ENCODE measurements at places on chromosomes 6 and 20.

- DNase-seq = no peak
Measured at GRCh38 chr6:41332842-41333736, 2.3 kb upstream of the NCR2 start.

GRCh38 chr20:3740615-3741301, 8.3 kb downstream of the HSPA12B start:
- DNase-seq = no peak

DNA sequence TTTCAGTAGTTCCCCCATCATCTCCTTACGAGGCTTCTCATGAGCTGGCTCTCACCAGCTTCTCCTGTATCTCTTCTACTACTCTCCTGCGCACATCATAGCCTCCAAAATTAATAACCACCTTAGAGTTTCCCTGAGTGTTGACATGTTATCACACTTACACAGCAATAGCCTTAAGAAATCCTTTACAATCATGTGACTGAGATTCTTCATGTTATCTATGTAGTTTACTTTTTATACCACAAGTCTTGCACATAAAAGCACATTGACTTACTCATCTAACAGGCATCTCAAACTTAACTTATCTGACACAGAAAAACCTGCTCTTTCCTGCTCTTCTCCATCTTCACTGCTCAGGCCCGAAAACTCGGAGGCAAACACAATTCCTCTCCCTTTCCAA, 103.7 kb upstream of the TAB2 start:
- DNase-seq = no peak

DNA sequence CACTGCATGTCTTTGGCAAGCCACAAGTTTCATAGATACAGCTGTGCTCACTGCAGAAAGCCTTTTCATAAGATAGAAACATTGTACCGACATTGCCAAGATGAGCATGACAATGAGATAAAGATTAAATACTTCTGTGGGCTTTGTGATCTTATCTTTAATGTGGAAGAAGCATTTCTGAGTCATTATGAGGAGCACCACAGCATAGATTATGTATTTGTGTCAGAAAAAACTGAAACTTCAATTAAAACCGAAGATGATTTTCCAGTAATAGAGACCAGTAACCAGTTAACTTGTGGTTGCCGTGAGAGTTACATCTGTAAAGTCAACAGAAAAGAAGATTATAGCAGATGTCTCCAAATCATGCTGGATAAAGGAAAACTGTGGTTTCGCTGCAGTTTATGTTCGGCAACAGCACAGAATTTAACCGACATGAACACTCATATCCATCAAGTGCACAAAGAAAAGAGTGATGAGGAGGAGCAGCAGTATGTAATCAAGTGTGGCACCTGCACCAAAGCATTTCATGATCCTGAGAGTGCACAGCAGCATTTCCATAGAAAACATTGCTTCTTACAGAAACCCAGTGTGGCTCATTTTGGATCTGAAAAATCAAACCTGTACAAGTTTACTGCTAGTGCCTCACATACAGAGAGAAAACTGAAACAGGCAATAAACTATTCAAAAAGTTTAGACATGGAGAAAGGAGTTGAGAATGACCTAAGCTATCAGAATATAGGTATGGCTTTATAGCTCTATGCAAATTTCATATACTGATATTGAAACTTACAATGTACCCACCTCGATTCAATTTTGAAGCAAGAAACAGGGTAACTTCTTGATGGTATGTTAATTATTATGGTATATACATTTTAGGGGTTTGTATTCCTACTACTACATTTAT, 23.9 kb upstream of the BAG2 start:
- no peak for DNase-seq
